ENCODE measurements at places on chromosomes 12 and 14. TPM values are rescaled to one million over a fixed set of nuclear protein-coding genes. Genes with fewer than 3 reads are reported as not detected.

GPR84 gene
- not detected for total RNA-seq

ATG2B gene
- 30.9 TPM for total RNA-seq

SSPN gene
- total RNA-seq: 9.8 TPM

HIP1R gene
- total RNA-seq: 21.3 TPM

GARIN6 gene
- not detected for total RNA-seq

NOVA1 gene
- 5.1 TPM for total RNA-seq

HOXC5 gene
- total RNA-seq: not detected

CACNA2D4 gene
- total RNA-seq: 0.99 TPM

CLEC4C gene
- total RNA-seq: not detected

PSME2 gene
- total RNA-seq: 82.7 TPM

CCDC177 gene
- not detected for total RNA-seq

PLEKHG7 gene
- not detected for total RNA-seq

KLRK1 gene
- not detected for total RNA-seq

SOAT2 gene
- not detected for total RNA-seq

KIF26A gene
- 2.0 TPM for total RNA-seq

PRIMA1 gene
- total RNA-seq: not detected

SPX gene
- total RNA-seq: 1.3 TPM

GLRX5 gene
- 28.4 TPM for total RNA-seq

SYT1 gene
- 0.51 TPM for total RNA-seq
